ENCODE measurements at places on chromosomes 1 and 21.

GRCh38 chr1:86505564-86505902 lies 36.8 kb downstream of the CLCA1 start:
- DNase-seq: no peak

DNA sequence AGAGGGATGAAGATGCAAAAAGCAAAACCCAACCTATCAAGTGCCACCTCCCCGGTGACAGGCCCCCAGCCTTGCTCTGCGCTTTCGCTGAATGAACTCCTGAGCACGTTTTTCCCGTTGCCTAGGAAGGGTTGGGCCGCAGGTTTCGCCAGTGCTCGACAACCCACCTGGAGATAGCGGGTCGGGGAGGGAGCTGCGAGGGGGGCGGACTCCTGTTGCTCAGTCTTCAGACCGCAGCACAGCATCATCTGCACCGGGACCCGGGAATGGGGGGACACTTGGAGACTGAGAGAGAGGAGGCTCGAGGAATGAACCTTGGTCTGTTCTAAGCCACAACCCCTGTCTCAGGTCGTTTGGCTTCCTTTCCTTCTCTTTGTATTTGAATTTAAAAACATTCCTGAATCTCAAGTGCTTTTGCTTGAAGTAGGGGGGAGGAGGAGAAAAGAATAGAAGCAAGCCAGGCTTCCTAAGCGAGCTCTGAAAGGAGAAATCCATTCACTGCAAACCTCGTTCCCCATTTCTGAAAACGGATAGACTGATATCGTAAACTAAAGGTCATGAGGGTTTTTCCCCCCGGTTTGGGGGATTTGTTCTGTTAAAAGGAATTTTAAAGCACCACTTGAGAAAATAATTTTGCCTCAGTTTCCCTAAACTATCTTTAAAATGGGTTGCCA lies 1.2 kb downstream of the AK5 start:
- DNase-seq: no peak

GRCh38 chr1:214164173-214164572 lies 116.8 kb upstream of the SMYD2 start:
- no peak for DNase-seq

DNA sequence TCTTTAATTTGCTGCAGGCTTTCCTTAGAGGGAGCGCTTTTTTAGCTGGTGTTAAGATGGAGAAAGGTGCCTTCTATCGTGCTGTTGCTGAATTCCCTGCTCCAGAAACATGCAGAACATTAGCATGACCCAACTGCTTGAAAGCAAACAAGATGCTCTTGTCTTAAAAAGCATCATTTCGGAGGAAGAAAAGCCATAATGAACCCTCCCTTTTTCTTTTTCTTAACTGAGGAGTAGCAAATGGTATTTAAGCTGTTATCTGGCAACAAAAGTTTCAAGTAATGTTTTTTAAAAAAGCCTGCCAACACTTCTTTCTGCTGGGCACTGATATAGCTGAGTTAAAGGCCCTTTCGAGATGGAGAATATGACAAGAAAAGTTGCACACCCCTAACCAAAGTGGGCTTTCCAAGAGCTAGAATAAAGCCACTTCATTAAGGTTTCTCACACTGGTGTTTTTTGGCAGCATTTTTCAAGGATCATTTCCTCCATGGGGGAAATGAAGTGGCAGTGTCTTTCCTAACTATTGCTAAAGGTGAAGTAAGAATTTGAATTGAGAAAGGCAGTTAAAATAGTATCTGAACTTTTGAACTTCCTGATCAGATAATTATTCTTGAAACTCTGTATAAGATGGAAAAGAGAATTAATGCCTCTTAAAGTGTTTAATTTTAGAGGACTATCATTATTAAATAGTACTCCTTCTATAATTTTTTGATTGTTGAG lies 38.8 kb downstream of the ST6GALNAC5 start:
- DNase-seq: no peak

GRCh38 chr1:23553231-23554126 lies 5.8 kb downstream of the ID3 start:
- no peak for DNase-seq

GRCh38 chr21:37402251-37402867 lies 35.8 kb downstream of the DYRK1A start:
- no peak for DNase-seq

DNA sequence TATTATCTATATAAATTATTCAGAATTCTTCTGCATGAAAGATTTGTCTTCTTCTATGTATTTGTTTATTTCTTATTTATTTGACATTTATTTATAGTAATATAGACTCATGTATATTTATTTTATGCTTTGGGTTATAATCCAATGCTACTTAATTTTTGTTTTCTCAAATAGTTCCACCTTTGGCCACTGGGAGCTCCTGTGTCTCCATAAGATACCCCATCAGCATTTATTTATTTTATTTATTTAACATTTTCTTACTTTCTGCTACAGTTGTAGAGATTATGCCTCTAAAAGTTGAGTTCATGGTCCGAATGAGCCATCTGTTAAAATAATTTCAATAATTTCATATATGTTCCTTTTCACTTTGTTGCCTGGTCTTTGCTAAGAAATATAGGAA lies 289.4 kb downstream of the ADGRL2 start:
- no peak for DNase-seq

GRCh38 chr1:204461331-204462228 lies 33.0 kb downstream of the PIK3C2B start:
- no peak for DNase-seq

DNA sequence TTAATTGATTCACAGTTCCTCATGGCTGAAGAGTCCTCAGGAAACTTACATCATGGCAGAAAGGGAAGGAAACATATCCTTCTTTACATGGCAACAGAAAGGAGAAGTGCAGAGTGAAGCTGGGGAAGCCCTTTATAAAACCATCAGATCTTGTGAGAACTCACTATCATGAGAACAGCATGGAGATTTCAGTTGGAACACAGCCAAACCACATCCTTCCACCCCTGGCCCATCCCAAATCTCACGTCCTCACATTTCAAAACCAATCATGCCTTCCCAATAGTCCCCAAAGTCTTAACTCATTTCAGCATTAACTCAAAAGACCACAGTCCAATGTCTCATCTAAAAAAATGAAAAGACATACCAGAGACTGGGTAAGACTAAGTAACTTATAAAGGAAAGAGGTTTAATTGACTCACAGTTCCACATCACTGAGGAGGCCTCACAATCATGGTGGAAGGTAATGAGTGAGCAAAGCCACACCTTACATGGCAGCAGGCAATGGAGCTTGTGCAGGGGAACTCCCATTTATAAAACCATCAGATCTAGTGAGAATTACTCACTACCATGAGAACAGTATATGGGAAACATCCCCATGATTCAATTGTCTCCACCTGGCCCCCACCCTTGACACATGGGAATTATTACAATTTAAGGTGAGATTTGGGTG lies 105.2 kb downstream of the MRPL39 start:
- DNase-seq: no peak

- no peak for DNase-seq
These were observed 2.0 kb downstream of the LRRC7 start for GRCh38 chr1:69569576-69570328.

DNA sequence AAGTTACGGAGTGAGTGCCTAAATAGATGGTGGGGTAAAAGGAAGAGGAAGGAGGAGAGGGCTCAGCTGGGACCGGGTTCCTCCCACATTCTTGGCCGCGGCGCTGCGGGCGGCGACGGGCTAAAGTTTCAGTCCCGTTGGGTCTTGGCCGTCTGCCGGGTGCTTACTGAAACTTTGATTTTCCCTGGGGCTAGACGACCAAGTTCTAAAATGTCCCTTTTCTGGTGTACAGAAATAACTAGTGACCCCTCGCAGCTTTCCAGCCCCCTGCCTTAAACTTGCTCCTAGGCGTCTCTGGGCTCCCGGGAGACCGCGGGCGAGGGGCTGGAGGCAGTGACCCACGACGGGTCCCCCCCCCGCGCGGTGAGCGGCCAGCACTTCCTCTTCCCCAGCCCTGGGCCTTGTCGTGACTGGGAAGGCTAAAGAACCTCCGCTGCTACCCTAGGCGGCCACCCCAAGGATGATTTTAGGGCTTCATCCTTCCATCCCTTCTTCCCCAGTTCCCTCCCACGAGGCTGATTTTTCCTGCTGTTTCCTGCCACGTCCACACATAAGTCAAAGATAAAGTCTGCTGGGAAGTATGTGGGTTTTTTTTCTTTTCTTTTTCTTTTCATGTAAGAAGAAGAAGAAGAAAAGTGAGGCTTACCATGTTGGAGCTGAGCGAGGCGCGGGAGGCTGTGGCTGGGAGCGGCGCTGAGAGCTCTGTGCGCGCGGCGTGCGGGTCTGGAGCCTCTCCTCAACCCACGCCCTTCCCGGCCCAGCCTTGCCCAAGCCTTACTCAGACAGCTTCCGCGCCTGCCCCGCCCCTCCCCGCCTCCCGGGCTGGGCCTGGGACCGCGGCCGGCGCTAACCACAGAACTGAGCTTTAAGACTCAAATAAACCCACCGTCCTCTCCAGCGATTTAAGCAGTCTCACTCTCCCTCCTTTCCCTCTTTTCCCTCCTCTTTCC lies at the start of gene S100A11:
TSS of gene S100A11 (minus strand) at position 738 of the 950 bp plus-strand sequence. CDS start at position 649, 89 bp downstream.
- DNase-seq: peak; percentile 94

DNA sequence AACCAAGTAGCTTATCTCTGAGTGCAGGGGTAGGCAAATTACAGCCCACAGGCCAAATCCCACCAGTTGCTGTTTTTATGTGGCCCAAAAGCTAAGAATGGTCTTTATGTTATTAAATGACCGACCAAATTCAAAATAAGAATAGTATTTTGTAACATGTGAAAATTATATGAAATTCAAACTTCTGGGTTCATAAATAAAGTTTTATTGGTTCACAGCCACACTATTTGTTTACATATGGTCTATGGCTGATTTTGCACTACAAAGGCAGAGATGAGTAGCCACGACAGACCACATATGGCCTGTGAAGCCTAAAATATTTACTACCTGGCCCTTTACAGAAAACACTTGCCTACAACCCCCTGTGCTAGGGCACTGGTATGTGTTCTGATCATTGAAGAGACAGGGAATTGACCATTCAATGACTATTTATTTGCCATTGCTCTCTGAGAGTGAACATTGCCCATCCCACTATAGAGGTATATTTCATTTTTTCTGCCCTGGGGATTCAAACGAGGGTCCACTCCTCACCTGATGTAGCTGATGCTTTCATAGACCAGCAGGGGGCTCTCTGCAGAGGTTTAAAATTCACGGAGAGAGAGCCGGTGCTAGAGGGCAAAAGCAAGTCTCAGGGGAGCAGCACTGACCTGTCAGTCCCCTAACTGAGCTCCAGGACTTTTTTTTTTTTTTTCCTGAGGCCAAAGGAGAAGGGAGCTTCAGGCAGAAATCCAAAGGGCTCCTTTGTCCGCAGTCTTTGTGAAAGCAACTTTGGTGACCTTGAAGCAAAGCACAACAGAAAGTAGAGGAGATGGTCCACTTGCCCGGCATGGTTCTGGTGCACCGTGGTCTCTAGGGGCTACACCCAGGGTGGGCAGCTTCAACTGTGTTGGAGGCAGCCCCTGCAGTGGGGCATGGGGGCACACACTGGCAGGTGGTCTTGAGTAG lies 7.3 kb upstream of the GNL2 start:
- DNase-seq: peak; percentile 73

- peak; percentile 22 for DNase-seq
These were observed 15.1 kb downstream of the SOX13 start for GRCh38 chr1:204087893-204088528.

GRCh38 chr1:202945483-202945882 lies 12.6 kb downstream of the ADIPOR1 start:
- no peak for DNase-seq

Data from RPMI8226 (cell line).